ENCODE measurements at places on chromosomes 12 and 14.

DNA sequence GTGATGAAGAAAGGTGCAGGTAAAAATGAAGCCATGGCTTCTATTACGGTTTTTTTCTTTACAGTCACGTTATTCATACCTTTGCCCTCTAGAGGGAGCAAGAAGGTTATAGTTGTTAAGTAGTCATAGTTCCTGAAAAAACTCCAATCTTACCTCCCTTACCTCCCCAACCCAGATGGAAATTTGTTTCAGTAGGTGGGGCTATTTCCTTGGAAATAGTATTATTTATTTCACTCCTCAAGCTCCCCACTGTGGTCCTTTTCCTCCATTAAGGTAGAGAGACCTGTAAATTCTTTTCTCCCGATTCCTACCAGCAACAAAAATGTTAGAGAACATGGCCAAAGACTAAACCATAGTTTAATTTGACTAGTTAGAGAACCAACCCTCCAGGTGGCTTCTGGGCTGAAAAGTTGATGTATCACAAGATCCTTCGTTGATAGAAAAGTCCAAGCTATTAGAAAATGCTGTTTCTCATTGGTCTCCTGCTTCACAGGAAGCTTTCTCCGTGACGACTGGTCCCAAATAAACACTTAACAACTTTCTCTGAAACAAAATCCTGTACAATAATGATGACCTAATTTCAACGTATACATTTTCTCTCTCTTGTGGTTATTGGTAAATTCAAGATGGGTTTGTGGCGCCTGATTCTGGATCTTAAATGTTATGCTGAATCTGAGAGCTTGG, 43.5 kb downstream of the TMX1 start:
- DNase-seq, result peak; percentile 67

GRCh38 chr14:68580096-68580645, 212.7 kb downstream of the ZFP36L1 start:
- no peak for DNase-seq

- DNase-seq, result no peak
Observed at GRCh38 chr14:72557671-72558070, 336.2 kb downstream of the DPF3 start.

DNA sequence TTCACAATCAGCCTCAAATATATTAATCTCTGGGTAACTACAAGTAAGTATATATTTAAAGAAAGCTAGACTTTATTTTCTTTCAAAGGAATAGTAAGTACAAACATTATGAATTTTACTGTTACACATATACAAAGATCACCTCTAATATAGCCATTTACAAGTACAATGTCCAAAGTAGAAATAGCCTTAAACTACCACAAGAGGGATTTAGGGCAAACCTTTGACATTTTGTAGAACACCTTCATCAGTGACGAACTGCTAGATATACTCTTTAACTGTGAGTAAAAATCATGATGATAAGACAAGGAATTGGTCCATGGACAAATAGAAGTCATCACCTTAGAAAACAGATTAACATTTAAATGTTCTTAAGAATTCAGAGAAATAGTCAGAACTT, 69.8 kb downstream of the CNTN1 start:
- DNase-seq, result no peak

GRCh38 chr14:20278414-20278813, 27.3 kb downstream of the TTC5 start:
- peak; percentile 40 for DNase-seq

- DNase-seq, result peak; percentile 30
Observed at GRCh38 chr12:123106640-123107359, 44.1 kb downstream of the PITPNM2 start.

DNA sequence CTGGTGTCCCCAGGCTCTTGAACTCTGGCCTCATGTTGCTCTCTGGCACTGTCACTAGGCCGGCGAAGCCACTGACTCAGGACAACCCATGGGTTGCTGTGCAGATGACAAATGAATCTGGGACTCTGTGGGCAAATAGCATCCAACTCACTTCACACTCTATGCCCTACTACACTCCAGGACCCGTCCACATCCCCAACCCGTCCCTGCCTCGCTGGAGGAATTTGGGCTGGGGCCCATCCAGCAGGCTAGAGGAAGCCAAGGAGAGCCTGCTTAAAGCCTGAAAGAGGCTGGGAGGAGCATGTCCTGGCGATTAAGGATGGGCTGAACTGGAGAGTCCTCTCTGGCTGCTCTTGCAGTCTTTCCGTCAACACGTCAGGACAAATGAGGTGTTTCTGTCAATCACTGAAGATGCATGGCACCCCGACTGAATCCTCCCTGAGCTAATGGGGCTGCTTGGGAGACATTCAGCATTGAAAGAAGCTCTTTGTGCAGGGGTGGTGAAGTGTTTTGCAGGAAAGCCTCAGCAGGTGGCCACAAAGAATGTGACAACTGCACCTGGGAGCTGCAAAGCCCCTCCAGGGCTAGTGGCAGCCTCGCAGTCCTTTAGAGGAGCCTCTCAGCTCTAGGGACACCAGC, 71.7 kb downstream of the ANO2 start:
- DNase-seq, result no peak

- no peak for DNase-seq
Observed at GRCh38 chr12:20963762-20964161, 153.3 kb downstream of the SLCO1B3 start.

GRCh38 chr12:33825986-33826602, 196.2 kb upstream of the ALG10 start:
- DNase-seq, result no peak

GRCh38 chr12:91999823-92000222, 145.8 kb downstream of the BTG1 start:
- DNase-seq, result no peak

DNA sequence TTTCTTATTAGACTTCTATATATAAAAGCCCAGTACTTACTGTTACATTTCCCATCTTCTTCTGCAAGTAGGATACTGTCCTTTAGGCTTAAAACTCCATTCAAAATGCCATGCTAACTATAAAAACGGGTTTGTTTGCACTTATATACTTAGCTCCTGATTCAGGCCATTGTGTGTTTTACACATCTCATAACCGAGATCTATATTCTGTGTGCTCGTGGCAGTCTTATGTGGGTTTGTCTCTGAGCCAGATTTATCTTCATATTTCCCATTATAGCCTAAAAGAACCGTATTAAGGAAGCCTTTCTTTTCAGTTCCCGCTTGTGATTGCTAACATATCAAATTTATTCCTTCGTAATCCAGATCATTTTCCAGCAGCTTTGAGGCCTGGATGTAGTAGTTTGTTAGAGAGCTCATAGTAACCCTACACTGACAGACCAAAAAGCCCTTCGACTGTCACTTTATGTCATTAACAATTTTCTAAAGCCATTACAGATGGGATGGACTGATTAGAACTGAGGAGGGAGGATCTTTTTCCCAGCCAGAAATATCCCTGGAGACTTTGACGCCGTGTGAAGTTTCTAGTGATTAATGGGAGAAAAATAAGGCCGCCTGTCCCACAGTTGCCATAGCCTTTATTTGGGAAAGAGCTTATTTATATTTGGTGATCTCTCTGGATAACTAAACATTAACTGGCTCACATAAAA, 508.5 kb downstream of the FOXG1 start:
- no peak for DNase-seq

DNA sequence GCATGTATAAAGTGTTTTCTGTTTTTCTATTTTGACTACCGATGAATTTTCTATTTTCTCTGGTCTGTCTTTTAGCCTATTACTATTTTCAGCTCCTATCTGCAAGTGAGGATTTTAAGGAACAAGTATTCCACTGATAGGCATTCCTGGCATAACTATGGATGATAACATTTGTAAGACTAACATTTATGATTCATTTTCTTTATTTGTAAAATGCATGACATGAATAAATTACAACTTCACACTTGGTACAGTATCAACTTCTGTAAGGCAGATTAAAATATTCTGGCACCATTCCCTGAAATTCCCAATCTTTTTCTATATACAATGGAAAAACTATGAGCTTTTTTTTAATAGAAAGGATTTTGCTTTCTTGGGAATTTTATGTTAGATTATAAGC, 121.0 kb upstream of the GARIN2 start:
- DNase-seq, result no peak

GRCh38 chr12:117097159-117097558, 2.1 kb downstream of the TESC start:
- DNase-seq, result no peak

- DNase-seq, result no peak
Observed at GRCh38 chr12:72072592-72073212, 134.1 kb downstream of the TPH2 start.

DNA sequence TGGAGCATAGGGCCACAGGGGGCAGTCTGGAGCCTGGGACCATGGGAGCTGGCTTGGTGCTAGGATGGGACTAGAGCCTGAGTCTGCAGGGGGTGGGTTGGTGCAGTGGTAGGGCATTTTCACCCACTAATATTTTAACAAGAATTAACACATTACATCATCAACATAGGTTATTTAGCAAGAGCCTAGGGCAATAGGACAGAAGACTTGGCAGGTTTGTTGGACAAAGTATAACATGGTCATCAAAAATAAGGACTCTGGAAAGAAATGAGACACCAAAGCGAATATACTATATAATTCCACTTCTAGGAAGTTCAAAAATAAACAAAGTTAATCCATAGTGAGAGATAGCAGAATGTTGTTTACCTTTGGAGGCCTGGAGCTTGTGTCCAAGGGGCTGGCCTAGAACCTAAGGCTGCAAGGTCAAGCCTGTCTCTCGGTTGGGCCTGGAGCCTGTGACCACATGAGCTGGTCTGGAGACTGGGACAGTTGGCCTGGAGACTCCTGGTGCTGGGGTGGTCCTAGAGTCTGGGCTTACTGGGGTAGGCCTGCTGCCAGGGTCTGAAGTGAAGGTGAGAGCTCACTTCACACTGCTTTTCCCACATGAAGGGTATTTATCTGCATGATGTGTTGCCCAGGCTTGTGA, 28.1 kb upstream of the CNOT2 start:
- DNase-seq, result no peak

DNA sequence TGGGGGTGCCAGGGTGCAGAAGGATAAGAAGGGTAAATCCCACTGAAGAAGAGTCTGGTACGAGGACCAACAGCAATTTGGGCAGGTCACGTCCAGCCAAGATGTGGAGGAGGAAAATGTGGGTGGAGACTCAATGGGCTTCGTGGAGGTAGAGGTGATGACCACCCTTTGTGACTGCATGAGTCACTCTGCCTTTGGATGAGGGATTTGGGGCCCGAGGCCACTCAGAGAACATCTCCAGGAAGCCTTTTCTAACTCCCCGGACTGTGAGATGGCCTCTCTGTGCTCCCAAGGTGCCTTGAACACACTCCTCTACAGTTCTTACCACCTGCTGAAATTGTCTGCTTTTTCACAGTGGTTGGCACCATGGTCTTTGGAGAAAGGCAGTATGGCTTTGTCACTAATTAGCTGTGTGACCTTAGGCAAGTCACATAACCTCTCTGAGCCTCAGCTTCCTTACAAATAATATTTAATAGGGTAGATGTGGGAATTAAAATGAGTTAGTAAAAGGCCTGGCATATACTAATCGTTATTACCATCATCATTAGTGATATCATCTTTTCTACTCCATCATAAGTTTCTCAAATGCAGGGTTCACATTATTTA, 67.0 kb upstream of the ARHGAP5 start:
- no peak for DNase-seq

DNA sequence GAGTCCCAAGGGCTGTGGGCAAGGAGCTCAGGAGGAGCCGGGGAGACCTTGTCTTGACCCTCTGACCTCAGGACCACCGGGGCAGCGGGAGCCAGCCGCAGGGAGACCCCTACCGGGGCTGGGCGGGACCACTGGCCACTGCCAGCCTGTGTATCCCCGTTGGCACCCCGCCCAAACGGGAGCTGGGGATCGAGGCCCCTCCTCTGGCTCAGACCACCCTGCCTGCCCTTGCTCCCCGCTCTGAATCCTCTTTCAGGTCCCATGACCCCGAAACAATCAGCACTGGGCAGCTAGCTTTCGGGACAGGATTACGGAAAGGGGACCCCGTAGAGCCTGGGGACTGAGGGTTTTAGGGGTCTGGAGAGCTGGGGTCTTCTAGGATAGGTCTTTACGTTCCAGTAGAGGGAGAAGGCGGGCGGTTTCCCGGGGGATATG, 1.3 kb downstream of the GLI1 start:
- DNase-seq, result no peak

DNA sequence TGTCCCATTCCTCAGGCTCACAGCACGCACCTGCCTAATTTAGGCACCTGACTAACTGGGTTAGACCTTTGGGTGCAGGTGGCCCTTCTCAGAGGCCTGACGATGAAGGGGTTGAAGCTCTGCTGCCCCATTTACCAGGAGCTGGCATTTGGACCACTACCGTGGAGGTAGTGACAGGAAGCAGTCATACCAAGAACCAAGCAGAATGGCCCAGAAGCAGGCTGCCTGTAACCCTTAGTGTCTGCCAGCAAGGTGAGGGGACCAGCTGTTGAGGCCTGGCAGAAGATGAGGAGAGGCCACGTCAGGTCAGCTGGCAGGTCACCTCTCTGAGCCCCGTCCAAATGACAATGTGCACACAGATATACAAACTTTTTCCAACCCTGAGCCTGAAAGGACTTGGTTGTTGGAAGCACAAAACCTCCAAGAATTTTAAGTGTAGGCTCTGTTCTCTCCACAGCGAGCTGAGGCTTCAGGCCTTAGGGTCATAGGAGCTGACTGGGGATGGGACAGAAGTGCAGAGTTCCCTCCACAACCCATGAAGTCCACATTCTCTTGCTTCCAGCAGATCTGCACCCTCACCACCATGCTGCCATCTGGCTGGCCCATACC, 23.1 kb downstream of the VASH1 start:
- no peak for DNase-seq

DNA sequence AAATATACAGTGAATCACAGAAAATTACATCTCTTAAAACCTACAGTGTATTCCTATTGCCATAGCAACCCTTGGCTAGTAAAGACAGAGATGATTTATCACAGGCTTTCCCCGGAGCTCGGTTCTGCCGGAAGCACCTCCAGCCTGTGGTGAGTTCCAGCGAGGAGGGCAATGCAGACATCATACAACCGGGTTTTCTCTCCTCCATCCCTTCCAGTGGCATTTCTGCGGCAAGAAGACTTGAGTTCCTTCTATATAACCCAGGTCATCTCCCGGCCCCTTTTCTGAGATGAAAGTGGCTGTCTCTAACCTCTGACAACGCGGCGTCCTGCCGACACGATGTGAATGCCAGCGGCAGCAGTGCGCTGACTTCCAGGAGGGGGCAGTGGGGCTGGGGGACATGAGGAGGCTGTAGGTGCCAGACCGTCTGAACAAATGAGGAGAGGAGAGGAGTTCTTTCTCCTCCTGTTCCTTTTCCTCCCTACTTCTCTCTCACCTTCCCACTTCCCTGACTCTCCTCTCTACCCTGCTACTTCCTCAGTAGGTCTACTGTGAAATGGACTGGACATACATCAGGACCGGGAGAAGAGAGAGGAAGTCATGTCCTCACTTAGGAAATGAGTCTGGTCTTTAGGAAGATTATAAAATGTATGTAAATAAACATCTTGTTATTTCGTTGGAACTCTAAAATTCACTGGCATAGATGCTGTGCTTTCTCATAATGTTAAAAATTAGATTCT, 68.6 kb upstream of the MAX start:
- peak; percentile 98 for DNase-seq

Data from common myeloid progenitor, CD34-positive (primary cell).